Activated CD4-positive, CD25-positive, alpha-beta regulatory T cell treated with anti-CD3 and anti-CD28 coated beads, Interleukin-2, amount 50 U/mL, for 24 hours (primary cell): ENCODE measurements at places on chromosomes 4 and X.

DNA sequence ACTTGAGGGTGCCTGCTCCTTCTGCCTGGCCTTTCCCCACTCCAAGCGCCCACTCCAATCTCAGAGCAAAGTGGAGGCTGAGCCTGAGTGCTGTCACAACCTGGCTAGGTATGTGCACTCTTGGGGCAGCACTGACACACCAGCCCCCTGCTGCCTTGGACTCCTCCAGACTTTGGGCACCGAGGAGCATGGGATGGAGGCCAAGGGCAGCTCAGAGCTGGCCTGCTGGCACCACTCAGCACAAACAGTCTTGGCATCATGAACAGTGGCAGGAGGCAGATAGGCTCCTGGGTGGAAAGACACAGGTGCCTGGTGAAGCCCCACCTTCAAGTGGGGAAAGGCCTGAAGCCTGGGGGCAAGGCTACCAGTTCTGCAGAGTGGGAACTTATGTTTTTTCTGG lies 91.8 kb downstream of the KCNIP4 start:
- ATAC-seq: no peak

DNA sequence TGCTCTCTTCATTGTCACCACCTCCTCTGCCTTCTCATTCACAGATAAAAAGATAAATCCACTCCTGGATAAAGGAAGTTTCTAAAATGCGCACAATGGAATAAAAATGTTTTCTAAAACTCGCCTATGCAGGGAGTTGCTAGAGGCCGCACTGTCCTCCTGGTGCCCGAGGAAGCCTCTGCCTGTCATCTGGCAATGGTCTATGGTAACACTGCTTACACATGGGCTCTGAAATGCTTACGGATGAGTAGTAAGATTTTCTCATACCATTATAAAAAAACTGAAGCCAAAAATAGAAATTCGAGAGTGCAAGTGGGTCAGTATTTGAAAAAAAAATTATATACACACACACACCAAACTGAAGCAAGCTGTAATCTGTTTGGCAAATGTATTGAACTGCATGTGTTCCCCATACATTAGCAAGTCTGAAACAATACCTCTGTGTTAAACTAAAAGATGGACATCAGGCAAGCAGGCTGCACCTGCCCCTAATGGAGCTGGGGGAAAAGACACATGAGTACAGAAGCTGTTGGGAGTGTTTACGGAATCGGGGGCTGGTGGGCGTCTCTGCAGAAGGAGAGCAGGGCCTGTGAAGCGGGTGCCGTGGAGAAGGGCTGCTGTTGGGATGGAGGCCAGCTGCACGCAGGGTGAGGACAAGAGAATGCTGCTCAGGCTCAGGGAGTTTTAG lies 103.3 kb upstream of the FAT1 start:
- no peak for ATAC-seq

DNA sequence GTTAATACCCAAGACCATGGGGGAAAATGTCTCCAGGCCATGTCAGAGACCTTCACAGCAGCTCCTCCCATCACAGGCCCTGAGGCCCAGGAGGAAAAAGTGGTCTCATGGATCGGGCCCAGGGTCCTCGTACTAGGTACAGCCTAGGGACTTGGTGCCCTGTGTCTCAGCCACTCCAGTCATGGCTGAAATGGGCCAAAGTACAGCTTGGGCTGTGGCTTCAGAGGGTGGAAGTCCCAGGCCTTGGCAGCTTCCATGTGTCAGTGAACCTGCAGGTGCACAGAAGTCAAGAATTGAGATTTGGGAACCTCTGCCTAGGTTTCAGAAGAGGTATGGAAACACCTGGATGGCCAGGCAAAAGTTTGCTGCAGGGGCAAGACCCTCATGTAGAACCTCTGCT lies 27.6 kb upstream of the C4orf54 start:
- no peak for ATAC-seq

GRCh38 chr4:154467886-154468285 lies 23.7 kb downstream of the DCHS2 start:
- no peak for ATAC-seq

GRCh38 chr4:109738104-109738872 lies 8.4 kb upstream of the PLA2G12A start:
- no peak for ATAC-seq

DNA sequence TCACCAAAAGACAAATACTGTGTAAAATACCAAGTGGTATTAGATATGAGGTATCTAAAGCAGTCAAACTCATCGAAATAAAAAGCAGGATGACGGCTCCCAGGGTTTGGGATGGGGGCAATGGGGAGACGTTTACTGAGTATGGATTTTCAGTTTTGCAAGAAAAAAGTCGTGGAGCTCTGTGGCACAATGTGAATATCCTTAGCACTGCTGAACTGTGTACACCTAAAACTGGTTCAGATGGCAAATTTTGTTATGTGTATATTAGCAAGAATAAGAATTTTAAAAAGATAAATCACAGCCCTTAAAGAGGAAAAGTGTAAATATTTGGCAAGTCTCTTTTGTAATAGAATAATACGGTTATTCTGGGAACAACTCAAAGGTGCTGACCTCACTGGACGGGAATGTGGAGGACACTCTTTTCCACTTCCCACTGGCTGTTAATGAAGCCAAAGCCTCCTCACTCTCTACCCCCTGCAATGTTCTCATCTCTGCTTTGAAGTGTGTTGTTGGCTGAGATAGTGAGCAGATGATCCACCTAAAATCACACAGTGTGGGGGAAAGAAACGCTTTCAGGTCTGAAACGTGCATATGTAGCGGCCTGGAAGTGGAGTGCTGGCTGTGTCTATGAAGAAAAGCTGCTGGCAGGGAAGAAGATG lies 49.2 kb downstream of the SEL1L3 start:
- no peak for ATAC-seq

GRCh38 chr4:89249313-89249712 lies 58.3 kb downstream of the GPRIN3 start:
- no peak for ATAC-seq

- ATAC-seq: peak; percentile 27
Measured at GRCh38 chrX:118536687-118537461, 41.3 kb downstream of the DOCK11 start.

DNA sequence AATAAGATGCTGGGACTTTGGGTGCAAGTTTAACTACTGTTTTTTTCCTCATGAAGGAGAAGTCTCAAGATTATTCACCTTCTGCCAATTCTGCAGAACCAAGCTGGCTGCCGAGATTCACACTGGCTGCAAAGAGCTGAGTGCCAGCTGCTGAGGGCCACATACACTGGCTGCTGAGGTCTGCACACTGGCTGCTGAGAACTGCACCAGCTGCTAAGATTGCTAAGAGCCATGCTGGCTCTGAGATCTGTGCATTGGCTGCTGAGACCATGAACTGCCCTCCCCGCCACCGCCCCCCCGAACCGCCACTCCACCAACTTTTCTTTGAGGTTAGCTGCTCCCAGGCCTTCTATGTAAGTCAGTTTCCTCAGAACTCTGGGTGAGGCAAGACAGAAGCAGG lies 330.3 kb downstream of the CBLL2 start:
- no peak for ATAC-seq

DNA sequence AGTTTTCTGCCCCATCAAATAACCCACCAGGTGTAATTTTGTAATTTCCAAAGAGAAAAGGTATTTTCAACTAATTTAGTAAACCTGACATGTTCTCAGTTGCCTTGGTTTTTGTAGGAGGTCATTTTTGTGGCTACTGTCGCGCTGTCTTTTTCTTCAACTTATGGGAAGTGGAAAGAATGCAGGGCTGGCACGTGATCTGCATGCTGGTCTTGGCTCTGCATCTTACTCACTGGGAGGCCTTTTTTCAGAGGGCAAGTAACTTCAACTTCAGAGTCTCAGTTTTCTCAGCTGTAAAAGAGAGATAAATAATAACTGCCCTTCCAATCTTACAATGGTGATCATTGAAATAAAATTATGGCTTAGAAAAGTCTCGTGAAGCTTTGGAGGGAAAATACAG lies 109.9 kb upstream of the SMIM10 start:
- ATAC-seq: no peak

- no peak for ATAC-seq
Measured at GRCh38 chrX:41677183-41678060, 11.4 kb upstream of the GPR34 start.

GRCh38 chr4:185247151-185247550 lies 37.8 kb downstream of the SNX25 start:
- ATAC-seq: peak; percentile 58

- no peak for ATAC-seq
Measured at GRCh38 chr4:114284629-114285028, 305.2 kb upstream of the ARSJ start.
